ENCODE measurements at places on chromosomes 7 and 10.

DNA sequence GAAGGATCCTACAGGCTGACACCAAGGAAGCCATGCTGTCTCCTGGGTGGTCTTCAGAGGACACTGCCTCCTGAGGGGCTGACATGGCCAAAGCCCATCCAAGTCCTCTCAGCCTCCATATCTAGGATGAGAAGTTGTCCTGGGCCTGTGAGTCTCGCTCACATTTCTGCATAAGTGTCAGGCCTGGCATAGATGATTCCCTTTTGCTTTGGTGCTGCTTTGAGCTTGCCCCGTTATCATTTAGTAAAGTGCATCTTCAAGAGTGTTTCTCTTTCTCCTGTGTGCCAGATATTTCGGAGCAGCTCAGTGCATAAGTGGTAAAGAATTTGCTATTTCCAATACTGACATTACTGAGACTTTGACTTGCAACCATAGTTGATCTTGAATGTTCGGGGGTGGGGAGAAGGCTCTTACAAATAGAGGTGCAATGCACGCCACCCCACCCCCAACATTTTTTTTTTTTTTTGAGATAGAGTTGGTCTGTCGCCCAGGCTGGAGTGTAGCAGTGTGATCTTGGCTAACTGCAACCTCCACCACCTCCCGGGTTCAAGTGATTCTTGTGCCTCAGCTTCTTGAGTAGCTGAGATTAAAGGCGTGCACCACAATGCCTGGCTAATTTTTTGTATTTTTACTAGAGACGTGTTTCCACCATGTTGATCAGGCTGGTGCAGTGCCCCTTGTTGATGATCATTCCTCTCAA is 9.1 kb downstream of the PTER start:
- no peak for DNase-seq

- DNase-seq, result no peak
Observed at GRCh38 chr10:43739161-43739560, 90.5 kb upstream of the ZNF32 start.

GRCh38 chr7:99387912-99388311 is 13.4 kb downstream of the ARPC1B start:
- DNase-seq, result no peak

- no peak for DNase-seq
Observed at GRCh38 chr10:76070916-76071315, 639.5 kb downstream of the LRMDA start.

- DNase-seq, result no peak
Observed at GRCh38 chr10:45463244-45464116, 89.5 kb downstream of the ALOX5 start.

DNA sequence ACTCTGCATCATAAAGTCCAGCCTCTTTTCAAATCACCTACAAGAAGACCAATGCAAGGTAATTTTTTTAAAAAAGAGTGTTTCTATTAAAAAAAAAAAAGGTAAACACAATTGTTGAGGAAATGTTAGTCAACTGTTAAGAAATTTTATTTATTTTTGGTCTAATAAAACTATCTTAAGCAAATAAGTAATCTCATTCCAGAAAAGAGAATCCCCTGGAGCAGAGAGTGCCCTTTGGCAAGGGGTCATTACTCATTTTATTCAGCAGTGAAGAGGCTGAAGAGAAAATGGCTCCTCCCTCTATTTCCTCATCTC is 63.4 kb upstream of the GSDME start:
- DNase-seq, result no peak

GRCh38 chr10:27345455-27345920 is 104.9 kb upstream of the ACBD5 start:
- DNase-seq, result no peak

- DNase-seq, result no peak
Observed at GRCh38 chr7:81206667-81207360, 288.0 kb upstream of the SEMA3C start.

GRCh38 chr7:50450590-50451032 is 461 bp upstream of the FIGNL1 start:
- DNase-seq, result peak; percentile 8

- no peak for DNase-seq
Observed at GRCh38 chr7:1121886-1122831, 34.2 kb downstream of the GPER1 start.

- no peak for DNase-seq
Observed at GRCh38 chr7:123655614-123656013, at the start of gene LMOD2. Gene LMOD2, plus strand, starts transcription at chr7:123655866. Its CDS starts 98 bp downstream, at chr7:123655964.

DNA sequence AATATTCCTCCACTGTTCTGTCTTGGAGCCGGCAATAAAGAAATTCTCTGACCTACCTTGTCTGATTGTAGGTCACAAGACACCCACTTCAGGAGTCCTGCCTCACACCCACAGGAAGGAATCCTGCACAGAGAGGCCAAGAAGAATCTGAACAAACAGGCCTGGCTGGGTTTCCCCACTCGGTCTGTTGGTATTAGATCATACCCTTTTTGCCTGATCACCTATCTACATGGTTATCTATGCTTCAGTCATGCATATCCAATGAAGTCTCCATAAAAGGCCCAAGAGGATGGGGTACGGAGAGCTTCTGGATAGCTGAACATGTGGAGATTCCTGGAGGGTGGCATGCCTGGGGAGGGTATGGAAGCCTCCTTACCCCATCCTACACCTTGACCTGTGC is 12.3 kb downstream of the OGDH start:
- no peak for DNase-seq

DNA sequence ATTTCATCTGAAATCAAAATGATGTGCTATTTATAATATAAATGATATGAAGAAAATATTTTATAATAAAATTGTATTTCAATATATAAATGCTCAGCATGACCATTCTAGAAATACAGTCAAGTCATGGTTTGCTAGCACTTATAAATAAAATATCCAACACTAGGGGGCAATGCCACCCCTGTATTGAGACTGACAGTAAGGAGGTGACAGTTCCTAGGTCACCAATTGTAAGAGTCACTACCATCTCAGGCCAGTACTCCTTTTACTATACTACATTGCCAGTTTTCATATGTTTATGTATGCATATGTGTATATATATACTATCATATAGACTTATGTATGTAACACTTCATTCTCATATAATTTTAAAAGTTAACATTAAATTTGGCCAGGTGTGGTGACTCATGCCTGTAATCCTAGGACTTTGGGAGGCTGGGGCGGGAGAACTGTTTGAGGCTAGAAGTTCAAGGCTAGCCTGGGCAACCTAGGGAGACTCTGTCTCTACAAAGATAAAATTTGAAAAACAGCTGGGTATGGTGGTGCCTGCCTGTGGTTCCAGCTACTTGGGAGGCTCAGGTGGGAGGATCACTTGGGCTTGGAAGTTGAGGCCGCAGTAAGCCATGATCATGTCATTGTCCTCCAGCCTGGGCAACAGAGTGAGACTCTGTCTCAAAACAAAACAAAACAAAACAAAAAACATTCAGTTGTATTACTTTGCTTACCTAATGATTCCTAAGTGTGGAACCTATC is 2.4 kb upstream of the CNOT4 start:
- DNase-seq, result no peak

DNA sequence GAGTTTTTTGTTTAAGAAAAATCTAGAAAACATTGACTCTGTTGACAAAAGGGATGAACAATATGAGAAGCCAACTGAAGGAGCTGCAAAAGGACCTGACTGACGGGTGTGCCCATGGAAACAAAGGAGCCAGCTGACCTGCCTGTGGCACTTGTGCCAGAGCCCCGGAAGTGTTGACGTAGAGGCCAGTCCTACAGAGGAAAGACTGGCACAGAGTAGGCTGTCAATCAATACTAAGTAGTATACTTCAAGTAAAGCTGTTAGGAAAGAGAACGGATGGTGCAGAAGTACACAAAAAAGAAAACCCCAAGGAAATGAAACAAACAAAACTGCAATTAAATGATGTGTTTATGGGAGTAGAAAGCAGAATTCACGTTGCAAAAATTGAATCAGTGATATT is 19.0 kb upstream of the ABI1 start:
- no peak for DNase-seq

GRCh38 chr10:102444851-102445250 is 6.5 kb downstream of the C10orf95 start:
- no peak for DNase-seq

DNA sequence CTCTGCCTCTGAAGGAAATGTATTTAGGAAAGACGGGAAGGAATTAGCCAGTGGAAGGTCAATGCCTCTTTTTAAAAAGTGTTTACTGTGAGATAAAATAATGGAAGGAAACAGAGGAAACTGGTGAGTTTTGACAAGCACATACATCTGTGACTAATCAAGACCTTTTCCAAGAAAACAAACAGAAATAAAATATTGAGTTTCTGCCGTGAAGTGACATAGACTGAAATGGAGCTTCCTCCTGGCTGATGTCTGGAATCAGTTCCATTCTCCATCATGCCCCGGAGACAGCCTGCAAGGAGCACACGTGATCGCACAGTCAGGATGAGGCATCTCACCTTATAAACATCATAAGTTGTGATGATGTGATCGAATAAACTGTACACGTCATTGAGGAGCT is 30.7 kb downstream of the TECTB start:
- no peak for DNase-seq

All from stimulated activated CD8-positive, alpha-beta memory T cell treated with anti-CD3 and anti-CD28 coated beads, Interleukin-4, amount 100 ng/mL, for 1 hour (primary cell).